Epithelial cell of proximal tubule (primary cell): ENCODE measurements at places on chromosomes 3 and 15.

DNA sequence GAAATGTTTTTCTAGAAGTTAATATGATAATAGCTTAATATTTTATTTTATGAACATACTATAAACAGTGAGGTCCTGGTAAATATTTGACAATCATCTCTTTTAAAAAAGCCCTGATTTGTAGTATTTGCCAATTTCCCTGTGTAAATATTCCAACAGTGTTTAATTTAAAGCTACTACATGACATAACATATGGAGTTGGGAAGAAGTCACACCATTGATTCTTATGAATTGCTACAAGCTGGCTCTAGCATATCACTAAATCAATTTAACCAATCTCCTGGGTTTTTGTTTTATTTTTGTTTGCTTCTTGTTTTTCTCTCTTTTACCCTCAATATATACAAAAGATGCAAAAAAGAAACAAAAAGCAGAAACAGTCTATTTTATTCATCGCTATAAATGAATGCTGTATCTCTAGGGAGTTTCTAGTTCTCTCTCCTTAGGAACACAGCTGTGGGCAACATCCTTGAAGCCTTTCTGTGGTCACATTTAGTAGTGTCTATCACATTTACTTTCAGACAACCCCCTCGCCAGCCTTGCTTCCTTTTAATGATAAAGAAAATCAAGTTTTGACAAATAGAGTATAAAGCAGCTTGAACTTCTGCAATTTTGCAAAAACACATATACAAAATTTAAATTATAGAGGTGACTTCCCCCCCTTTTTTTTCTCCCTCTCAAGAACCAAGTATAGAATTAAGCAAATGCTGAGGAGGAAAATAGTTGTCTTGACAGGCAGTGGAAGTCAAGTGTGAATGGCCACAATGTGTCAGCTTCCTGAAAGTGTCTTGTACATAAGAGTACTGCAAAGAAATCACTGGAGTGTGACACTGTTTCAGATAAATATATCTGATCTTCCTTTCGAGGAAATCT lies 21.4 kb downstream of the CCR1 start:
- no peak for DNase-seq

DNA sequence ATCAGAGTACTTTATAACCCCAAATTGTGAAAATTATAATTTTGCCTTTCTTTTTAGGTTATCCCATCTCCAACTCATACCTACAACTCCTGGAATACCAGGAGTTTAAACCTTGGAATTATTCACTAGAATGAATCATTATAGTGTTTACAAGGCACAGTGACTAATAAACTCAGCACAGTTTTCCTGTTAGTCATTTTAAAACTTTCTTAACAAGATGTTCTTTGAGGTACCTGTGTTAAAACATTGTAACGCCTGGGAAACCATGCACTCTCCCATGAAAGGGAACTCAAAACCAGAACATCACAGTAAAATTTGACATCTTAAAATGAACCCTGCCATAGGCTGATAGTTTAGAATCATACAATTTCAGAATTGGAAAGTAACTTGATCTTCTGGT lies 132.4 kb upstream of the OSTN start:
- DNase-seq = peak; percentile 81

DNA sequence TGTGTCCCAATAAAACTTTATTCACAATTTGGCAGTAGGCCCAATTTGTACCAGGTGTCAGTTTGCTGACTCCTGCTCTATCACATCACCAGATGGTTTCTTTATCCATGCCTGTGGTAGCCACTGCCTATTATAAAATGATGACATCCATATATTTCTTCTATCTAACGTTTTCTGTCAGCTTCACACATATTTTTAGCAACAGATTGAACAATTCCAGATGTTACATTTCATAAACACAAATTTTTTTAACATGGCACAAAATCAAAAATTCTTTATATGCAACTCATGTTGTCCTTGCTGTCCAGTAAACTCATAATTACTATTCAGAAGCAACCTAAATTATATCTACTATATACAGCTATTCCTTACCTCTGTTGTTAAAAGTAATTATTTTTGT lies 1371.6 kb downstream of the NSUN3 start:
- DNase-seq = no peak

- DNase-seq = no peak
These were observed 28.4 kb downstream of the RBM5 start for GRCh38 chr3:50117120-50117519.

DNA sequence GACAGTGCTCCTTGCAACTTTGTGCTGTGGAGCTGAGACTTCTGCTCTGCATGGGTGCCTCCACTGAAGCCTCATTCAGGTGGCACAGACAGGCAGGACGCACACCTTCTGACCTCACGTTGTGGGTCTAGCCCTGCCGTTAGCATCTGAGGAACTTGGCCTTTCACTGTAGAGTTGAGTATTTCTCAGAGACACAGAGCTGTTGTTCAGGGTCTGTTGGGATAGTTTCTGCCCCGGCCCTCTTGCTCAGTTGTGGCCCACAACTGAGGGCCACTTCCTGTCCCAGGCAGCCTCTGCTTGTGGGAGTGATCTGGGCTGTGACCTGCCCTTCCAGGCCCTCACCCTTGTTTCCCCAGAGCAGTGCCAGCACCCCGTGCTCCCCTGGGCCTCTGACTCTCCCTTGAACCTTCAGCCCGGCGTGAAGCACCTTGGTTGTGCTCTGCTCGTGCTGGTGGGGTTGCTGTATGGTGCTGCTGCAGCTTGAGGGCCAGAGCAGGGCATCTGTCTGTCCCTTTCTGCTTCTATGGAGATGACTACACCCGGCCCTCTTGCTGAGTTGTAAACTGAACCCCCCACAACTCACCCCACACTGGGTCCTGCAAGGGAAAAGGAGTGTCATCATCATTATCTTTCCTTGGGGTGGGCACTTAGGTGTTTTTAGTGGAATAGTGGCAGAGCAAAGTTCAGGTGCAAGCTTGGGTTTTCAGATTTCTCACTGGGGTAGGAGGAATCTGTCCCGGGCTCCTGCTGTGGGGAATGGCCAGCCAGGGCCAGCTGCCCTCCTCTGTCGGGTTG lies 11.7 kb downstream of the BAHD1 start:
- DNase-seq = no peak

DNA sequence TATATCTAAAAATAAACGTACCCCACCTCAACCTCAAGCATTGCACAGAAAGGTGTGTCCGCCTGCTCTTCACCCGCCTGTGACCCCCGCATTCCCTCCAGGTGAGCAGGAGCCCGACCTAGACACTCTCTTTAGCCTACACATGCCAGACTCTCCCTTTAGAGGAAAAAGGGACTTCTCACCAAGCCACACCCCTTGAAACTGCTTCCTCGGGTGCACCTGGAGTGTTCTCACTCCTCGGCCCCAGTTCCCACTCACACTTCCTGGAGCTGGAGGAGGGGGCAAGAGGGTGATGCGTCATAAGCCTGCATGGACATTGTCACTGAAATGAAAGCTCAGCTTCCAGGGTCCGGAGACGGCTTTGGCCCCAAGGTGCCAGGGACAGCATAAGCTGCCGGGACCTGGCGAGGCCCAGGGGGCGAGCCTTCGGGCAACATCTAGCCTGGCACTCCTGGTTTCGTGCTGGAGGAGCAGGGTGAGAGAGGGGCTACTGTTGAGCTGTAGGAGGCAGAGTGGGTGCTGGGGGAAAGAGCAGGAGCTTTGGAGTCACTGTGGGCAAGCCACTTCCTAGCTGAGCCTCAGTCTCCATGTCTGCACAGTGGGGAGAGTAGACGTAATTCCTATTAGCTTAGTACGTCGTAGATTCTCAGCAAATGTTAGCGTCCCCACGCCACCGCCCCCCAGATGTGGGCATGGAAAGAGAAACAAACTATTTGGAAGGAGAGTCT lies 9.8 kb upstream of the MUC4 start:
- DNase-seq = no peak

DNA sequence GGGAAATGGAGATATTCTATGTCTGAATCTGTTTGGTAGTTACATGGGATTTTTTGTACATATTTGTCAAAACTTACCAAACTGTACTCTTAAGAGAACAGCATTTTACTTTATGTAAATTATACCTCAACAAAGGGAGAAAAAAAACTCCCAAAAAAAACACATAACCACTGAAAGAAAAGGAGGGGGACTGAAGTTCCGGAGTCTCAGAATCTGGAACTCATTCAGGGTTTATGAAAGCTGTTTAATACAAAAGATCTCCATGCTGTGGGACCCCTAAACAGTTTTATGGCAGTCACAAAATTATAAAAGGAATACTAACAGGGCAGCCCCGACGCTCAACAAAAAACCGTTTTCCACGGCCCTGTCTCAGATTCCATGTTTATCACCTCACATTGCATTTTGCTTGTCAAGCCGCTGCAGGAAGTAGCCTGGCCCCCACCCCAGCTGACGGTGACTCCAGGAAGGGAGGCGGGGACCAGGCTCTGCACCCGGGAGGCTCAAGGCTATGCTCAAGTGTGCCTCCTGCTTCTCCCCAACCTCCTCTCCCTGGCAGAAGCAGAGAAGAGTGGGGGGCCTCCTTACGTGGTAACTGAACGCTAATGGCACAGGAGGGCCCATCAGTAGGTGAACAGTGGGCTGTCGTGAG lies 29.3 kb downstream of the RFT1 start:
- no peak for DNase-seq

GRCh38 chr3:43503067-43503728 lies 118.6 kb downstream of the ANO10 start:
- DNase-seq = no peak

DNA sequence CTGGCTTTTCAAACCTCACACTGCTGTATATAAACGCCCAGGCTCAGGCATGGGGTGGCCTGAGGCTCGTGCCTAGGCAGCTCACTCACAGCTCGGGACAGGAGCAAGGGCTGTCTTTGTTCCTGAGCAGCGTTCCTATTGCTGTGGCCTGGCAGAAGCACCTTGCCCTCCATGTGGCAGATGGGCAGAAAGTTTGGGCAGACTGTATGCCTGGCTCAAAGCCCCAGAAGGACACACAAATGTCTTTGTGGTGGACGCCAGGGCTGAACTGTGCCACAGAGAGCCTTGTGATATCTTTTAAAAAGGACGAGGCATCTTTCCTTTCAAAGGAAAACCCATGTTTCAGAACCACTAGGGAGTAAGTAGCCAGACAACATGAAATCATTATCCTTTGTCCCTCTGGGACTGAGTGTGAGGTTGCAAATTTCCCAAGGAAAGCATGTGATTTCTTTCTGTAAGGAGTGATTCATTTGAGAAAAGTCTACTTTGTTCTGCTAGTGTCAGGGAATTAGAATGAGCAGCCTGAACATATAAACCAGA lies 29.3 kb upstream of the UBE2E1 start:
- peak; percentile 70 for DNase-seq

DNA sequence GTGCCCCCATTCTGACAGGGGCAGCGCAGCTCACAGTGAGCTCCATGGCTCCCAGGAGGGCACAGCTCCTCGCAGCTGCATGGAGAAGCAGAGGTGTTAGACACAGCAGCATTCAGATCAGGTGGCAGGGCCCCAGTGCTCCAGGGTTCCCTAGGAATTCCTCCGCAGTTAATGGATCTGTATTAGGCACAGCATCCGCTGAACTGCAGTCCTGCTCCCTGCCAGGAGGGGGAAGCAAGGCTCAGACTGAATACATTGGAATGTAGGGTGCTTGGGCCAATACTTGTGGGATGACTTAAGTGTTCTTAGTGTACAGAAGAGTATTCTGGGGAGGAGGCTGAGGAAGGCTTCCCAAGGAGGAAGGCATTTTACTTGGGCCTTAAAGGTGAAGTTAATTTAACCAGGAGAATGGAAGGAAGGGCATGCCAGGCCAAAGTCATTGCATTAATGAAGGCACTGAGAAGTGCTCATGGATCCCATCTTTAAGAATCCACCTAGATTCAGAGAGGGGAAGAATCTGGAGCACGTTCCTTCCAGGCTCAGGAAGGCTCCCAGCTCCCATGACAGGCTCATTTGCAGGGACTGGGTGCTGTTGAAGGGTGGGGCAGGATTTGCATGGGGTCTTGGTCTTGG lies 111.6 kb downstream of the RAB11A start:
- DNase-seq = peak; percentile 48

GRCh38 chr15:70956201-70956995 lies 63.8 kb downstream of the LRRC49 start:
- no peak for DNase-seq
